ENCODE measurements at places on chromosomes 4 and X.

- DNase-seq: no peak
These were observed 45.9 kb upstream of the MTMR1 start for GRCh38 chrX:150647331-150647730.

DNA sequence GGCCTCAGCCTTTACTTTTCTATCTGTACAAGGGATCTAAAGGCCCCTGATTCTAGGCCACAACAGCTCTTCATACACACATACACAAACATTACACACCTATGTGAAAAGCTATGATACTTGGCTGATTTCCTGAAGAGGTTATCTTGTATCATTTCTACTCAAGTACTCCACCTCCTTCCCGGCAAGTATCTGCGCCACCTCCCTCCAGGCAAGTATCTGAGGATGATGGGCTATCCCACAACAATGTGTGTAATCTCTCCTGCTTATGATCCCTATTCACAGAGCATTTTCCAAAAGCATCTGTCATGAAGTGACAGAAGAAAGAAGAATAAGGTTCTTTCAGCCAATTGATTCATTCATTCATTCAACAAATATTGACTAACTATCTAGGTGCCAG, 36.8 kb downstream of the AFAP1 start:
- no peak for DNase-seq

DNA sequence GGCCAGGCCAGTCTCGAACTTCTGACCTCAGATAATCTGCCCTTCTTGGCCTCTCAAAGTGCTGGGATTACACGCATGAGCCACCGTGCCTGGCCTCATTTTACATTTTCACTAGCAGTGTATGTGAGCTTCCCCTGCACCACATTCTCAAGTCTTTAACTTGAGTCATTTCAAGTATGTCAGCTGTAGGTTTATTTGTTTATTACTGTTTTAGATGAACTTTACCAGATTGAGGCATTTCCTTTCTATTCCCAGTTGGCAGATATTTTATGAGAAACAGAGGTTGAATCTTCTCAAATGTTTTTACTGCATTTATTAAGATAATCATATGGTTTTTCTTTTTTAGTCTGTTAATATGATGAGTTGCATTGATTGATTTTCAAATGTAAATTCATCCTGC, 114.6 kb upstream of the SH3RF1 start:
- DNase-seq: no peak

GRCh38 chr4:120056246-120056645, 10.4 kb downstream of the MAD2L1 start:
- DNase-seq: no peak

DNA sequence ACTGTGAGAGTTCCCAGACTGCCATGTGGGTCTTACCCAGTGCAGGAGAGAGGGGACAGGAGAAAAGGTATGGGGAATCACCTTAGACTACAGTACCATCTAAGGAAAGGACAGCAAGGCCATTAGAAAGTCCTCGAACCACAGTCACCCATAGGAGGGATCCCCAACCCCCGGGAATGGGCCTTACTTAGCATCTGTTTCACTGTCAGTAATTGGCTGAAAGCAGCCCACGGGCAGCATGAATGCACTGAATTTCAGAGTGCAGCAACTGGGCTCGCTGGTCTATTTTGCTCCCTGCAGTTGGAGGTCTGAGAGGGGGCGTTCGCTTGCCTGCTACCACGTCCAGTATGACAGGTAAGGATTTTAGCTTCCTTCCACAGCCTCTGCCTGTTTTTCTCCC, 50.4 kb upstream of the KLHL8 start:
- DNase-seq: no peak

GRCh38 chrX:49137492-49137891, 14.0 kb upstream of the GPKOW start:
- no peak for DNase-seq

DNA sequence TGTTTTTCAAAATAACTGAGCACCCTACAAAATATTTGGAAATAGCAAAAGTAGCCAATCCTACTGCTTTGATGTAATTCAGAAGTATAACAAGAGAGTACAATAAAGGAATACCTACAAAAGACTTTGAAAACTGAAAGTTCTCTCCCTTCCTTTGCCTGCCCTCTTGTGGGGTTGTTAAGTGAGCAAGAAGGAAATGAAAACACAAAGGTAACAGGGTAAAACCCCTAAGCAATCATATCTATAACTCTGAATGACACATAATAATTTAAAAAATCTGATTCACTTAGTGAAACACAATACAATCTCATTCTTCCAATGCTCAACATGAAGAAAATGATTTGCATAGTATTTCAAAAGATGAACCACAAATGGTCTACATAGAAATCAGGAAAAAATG, 98.2 kb downstream of the FRYL start:
- DNase-seq: no peak

GRCh38 chrX:70038951-70039350, 10.8 kb downstream of the AWAT2 start:
- DNase-seq: no peak

GRCh38 chr4:33116871-33117270, 2396.7 kb downstream of the PCDH7 start:
- no peak for DNase-seq

GRCh38 chr4:182338746-182339145, 95.5 kb downstream of the TENM3 start:
- no peak for DNase-seq

DNA sequence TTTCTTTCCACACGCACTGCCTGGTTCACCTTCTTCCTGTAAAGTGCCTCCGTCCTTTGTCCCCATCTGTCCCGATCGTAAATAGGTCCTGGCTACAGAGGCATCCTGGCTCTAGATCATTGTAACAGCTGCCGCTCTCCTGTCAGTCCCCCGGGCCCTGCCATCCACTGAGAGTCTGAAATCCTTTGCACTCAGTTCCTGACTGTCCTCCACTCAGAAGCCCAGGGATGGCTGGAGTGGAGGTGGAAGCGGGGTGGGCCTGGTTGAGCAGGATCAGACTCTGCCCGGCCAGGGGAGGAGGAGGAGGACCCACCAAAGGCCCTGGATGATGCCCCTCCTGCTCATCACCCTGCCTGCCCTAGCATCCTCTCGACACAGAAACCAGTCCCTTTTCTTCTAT, 29.8 kb downstream of the PIGG start:
- DNase-seq: no peak

DNA sequence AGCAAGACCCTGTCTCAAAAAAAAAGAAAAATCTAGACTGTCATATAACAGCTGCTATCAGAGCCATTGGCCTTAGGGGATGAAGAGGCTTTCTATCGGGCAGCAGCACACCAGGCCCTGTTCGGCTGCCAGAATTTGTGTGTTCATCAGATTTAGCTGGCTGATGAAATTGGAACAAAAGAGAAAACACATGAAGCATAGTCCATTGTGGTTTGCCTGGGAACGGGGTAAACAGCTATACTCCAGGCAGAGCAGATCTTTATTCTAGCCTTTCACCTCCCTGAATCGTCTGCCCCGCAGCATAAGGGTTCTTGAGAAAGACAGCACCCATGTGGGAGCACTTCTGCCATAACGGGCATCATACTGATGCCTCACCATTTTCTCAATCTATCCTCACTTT, 11.6 kb downstream of the TKTL1 start:
- DNase-seq: no peak

DNA sequence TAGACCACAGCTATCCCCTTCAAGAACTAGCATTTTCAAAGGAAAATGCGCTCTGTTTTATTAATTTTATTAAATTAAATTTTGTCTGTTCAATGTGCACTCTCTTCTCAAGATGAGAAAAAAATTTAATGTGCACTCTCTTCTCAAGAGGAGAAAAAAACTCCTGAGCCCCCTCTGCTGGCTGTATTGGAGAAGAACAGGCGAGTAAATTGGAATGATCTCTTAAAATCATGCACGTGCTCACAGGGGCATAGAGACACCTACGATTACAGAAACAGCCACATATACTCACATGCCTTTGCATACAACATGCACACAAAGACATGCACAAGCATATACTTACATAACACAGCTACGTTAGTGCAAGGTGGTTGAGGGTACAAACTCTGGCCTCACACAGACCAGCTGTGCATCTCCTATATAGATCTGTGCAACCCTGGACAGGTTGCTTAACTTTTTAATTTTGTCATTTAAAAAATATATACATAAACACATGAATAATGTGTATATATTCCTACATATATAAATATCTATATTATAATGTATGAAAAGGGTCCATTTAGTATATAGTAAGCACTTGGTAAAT, 176.2 kb upstream of the CXorf66 start:
- no peak for DNase-seq

- DNase-seq: peak; percentile 28
These were observed 39.4 kb upstream of the OCIAD2 start for GRCh38 chr4:48945981-48946380.
